Colonic mucosa (tissue), 4 donors: ENCODE measurements at places on chromosomes 13 and 19. TPM values are rescaled to one million over a fixed set of nuclear protein-coding genes. Genes with fewer than 3 reads are reported as not detected.

Gene ZNF20
- total RNA-seq = 4.8 TPM

- no peaks in the 10 kb centered on the region for H3K4me1 ChIP-seq
- no peak overlapping the region for H3K27ac ChIP-seq
- H3K36me3 ChIP-seq = no peaks in the 10 kb centered on the region
- no peak for DNase-seq
Observed at GRCh38 chr13:35549481-35549880, 73.0 kb upstream of the MAB21L1 start.

GRCh38 chr13:98332222-98332621 is 155.2 kb upstream of the RNF113B start:
- no peaks in the 10 kb centered on the region for H3K4me1 ChIP-seq
- DNase-seq = no peak
- no peaks in the 10 kb centered on the region for H3K36me3 ChIP-seq
- H3K27ac ChIP-seq = no peak overlapping the region

- H3K27me3 ChIP-seq = no peaks in the 10 kb centered on the region
- no peak overlapping the region for H3K27ac ChIP-seq
- DNase-seq = no peak
- no peak overlapping the region for H3K4me3 ChIP-seq
Observed at GRCh38 chr13:97295283-97296182, 73.4 kb downstream of the MBNL2 start.

GRCh38 chr13:38301236-38301635 is 48.4 kb upstream of the UFM1 start:
- DNase-seq = no peak
- H3K4me1 ChIP-seq = no peaks in the 10 kb centered on the region
- no peak overlapping the region for H3K4me3 ChIP-seq
- H3K27ac ChIP-seq = no peak overlapping the region

GRCh38 chr19:16788479-16788878 is 40.7 kb upstream of the SIN3B start:
- H3K4me3 ChIP-seq = no peak overlapping the region
- no peak overlapping the region for H3K27ac ChIP-seq
- H3K27me3 ChIP-seq = no peaks in the 10 kb centered on the region
- no peaks in the 10 kb centered on the region for H3K4me1 ChIP-seq
- H3K36me3 ChIP-seq = no peaks in the 10 kb centered on the region

- DNase-seq = peak; percentile 55
- H3K4me3 ChIP-seq = peak overlapping the region; percentile 39
- H3K27me3 ChIP-seq = peaks cover 4% of the 10 kb centered on the region
- peaks cover 26% of the 10 kb centered on the region for H3K4me1 ChIP-seq
- peak overlapping the region; percentile 45 for H3K27ac ChIP-seq
Observed at GRCh38 chr19:2488942-2489731, 13.2 kb downstream of the GADD45B start.

DNA sequence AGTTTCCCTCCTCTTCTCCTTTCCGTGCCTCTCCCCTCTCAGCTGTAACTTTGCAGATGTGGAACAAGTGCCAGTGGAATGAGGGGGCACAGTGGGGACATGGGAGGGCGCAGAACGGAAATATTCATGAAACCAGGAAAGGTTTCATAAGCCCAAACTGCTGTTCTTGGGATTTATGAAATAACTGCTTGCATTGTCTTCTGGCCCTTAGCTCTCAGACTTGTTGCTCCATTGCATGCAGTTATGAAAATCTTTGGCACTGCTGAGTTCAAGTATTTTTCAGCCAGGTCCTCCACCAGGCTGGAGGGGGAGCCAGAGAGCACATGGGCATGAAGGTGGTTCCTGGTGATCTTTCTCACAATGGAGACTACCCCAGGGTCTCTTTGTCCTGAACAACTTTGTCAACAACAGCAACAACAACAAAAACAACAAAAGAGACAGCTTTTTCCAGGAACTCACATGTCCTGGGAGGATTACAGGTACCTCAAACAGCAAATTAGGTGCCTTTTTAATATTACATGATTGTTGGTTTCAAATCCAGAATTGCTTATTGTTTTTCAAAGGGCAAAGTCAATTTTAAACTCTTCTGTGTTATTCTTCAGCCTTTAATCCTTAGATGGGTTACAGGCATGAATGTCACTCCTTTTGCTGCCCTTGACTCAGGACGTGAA is 1.5 kb downstream of the RGCC start:
- H3K4me1 ChIP-seq = no peaks in the 10 kb centered on the region
- H3K27ac ChIP-seq = no peak overlapping the region
- DNase-seq = peak; percentile 57
- H3K27me3 ChIP-seq = peaks cover 23% of the 10 kb centered on the region
- peak overlapping the region; percentile 48 for H3K4me3 ChIP-seq
- no peaks in the 10 kb centered on the region for H3K36me3 ChIP-seq

Gene CD37
- 7.4 TPM for total RNA-seq

Gene ZNF28
- total RNA-seq = 25.0 TPM

DNA sequence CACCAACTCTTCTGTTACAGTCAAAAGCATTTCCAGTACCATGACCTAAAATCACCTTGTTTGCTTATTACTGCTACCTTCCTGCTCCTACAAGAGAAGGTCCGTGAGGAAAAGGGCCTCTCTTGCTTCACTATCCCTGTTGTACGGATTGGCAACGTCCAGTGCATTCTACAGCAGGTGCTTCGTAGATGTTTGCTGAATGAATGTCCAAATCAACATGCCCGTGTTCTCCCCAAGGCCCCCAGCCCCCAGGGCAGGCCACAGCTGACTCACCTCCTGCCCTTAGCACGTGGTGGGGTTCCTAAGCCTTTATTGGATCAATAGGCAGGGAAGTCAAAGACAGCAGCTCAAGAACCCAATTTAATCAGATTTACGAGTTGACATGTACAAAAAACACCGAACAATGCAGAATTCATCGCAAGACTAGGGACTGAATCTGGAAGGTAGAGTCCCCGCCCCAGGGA is 5.5 kb upstream of the NAPA start:
- H3K4me1 ChIP-seq = no peaks in the 10 kb centered on the region
- no peaks in the 10 kb centered on the region for H3K36me3 ChIP-seq

Gene MCEMP1
- total RNA-seq = 0.20 TPM

GRCh38 chr13:89923736-89924135 is 1423.8 kb upstream of the MIR17HG start:
- no peaks in the 10 kb centered on the region for H3K4me1 ChIP-seq
- H3K4me3 ChIP-seq = no peak overlapping the region
- no peak for DNase-seq
- no peaks in the 10 kb centered on the region for H3K36me3 ChIP-seq
- H3K27ac ChIP-seq = no peak overlapping the region

DNA sequence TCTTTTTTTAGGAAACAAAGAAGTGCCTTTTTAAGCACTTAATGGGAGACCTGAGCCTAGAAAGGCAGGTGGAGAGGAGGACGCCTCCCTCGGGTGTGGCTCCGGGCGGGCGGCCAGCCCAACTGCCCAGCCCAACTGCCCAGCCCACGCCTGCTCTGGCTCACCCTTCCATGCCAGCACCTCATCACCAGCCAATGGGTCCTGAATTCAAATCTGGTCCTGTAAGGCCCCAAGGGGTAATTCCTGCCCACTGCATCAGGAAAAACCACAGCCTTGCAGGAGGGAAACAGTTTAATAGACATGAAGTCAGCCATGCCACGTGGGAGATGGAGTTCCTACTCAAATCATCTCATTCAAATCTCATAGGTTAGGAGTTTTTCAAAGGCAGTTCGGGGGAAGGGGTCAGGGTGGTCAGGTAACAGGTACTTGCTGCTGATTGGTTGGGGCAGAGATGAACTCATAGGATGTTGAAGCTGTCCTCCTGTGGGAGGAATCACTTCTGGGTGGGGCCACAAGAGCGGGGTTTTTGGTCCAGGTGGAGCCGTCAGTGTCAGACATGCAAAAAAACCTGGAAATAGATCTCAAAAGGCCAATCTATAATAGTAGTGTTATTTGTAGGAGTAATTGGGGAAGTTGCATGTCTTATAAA is 64.9 kb downstream of the HSPH1 start:
- H3K27me3 ChIP-seq = no peaks in the 10 kb centered on the region
- no peak overlapping the region for H3K4me3 ChIP-seq
- DNase-seq = peak; percentile 61
- H3K36me3 ChIP-seq = no peaks in the 10 kb centered on the region
- no peaks in the 10 kb centered on the region for H3K4me1 ChIP-seq

DNA sequence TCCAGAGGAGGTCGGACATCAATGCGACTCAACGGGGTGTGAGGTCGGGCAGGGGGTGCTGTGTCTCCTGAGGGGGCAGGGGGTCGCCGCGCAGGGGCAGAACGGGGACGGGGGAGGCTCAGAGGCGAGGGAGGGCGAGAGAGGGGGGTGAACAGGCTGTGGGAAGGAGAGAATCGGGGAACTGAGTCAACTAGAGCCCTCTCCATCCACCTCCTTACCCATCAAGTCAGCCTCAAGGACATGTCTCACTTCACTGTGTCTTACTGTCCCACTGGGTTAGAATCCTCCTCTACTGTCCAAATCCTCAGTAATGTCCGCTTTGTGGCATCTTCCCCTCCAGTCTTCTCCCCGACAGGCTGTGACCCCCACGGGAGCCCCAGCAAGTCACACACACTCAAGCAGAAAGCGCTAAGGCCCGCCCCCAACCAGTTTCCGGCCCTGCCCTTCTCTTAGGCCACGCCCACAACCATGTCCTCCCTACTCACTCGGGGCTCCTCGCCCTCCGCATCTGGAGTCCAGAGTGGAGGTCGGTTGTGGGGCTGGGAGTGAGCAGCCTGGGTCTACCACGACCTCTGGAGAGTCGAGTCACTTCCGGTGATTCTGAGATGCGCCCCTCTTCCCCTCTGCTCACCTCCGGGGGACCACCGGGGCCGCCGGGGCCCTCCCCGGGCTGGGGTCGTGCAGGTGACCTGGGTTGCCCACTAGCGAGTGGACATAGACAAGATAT is 9.3 kb downstream of the PLEKHA4 start:
- H3K4me1 ChIP-seq = no peaks in the 10 kb centered on the region
- no peaks in the 10 kb centered on the region for H3K36me3 ChIP-seq
- peak; percentile 73 for DNase-seq
- no peak overlapping the region for H3K27ac ChIP-seq
- H3K4me3 ChIP-seq = no peak overlapping the region

DNA sequence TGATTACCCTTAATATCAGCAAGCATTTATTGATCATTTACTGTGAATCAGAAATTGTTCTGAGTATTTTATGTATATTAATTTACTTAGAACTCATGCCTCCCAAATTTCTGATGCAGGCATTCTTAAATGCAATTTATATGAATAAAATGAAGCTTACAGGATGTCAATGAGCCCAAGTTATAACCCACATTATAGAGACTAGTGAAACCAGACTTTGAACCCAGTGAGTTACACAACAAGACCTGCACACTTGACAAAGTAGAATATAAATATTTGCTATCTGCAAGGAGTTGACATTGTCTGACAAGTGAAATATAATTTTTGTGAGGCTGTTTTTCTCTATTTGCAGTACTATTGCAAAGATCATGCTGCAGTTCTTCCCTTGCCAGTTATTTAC is 656.0 kb downstream of the GPC5 start:
- no peak for DNase-seq
- no peaks in the 10 kb centered on the region for H3K4me1 ChIP-seq
- no peaks in the 10 kb centered on the region for H3K36me3 ChIP-seq
- no peaks in the 10 kb centered on the region for H3K27me3 ChIP-seq
- no peak overlapping the region for H3K27ac ChIP-seq
- no peak overlapping the region for H3K4me3 ChIP-seq

GRCh38 chr19:4620675-4621074 is 18.6 kb upstream of the TNFAIP8L1 start:
- no peak for DNase-seq
- no peaks in the 10 kb centered on the region for H3K36me3 ChIP-seq
- H3K4me1 ChIP-seq = no peaks in the 10 kb centered on the region
- H3K4me3 ChIP-seq = no peak overlapping the region
- no peaks in the 10 kb centered on the region for H3K27me3 ChIP-seq
- H3K27ac ChIP-seq = no peak overlapping the region

Gene KRTDAP
- total RNA-seq = not detected

DNA sequence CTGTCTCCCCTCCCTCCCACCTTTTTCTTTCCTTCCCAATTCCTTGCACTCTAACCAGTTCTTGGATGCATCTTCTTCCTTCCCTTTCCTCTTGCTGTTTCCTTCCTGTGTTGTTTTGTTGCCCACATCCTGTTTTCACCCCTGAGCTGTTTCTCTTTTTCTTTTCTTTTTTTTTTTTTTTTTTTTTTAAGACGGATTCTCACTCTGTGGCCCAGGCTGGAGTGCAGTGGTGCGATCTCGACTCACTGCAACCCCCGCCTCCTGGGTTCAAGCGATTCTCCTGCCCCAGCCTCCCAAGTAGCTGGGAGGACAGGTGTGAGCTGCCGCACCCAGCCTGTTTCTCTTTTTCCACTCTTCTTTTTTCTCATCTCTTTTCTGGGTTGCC is 6.9 kb downstream of the MYADM start:
- H3K27ac ChIP-seq = no peak overlapping the region
- H3K36me3 ChIP-seq = peaks cover 6% of the 10 kb centered on the region
- DNase-seq = no peak

DNA sequence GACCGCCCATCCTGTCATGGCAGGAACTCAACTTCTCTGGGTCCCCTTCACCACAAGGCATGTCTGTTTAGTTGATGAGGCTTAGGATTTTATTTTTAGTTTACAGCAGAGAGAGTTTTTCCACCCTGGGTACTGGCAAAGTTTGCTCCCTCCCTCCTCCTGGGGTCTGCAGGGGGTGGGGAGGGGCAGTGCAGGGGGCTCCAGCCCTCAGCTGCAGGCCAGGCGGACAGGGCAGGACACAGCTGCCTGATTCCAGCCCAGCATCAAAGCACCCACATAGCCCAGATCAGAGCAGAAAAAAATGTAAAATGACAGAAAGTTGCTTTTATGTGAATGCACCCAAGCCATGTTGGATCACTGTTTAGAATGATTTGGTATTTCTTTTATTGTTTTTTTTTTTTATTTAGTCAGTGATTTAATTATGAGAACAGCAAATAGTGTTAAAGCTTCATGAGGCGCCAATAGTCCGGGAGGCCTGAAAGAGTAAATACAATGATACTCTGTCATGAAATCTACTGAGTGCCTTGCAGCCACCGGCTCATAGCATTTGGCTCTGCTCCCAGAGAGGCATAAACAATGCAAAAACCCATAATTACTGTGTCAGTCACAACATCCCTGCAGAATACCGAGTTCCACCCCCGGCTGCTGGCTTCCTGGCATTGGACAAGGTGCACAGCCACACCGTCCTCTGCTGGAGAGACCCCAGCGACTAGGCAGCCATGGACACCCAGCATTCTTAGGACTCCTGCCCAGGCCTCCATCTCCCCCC is 923.5 kb downstream of the UQCRFS1 start:
- no peaks in the 10 kb centered on the region for H3K27me3 ChIP-seq
- H3K36me3 ChIP-seq = no peaks in the 10 kb centered on the region
- H3K4me3 ChIP-seq = no peak overlapping the region
- peaks cover 7% of the 10 kb centered on the region for H3K4me1 ChIP-seq
- peak; percentile 82 for DNase-seq

Gene MEGF8
- 16.5 TPM for total RNA-seq
